Stimulated activated naive CD8-positive, alpha-beta T cell treated with anti-CD3 and anti-CD28 coated beads, Interleukin-15, Interleukin-2, amounts not matched to agents 100 U/mL and 50 U/mL, for 24 hours (primary cell): ENCODE measurements at places on chromosomes 3 and 15.

- DNase-seq = peak; percentile 14
These were observed 89.7 kb downstream of the EEFSEC start for GRCh38 chr3:128242818-128243601.

DNA sequence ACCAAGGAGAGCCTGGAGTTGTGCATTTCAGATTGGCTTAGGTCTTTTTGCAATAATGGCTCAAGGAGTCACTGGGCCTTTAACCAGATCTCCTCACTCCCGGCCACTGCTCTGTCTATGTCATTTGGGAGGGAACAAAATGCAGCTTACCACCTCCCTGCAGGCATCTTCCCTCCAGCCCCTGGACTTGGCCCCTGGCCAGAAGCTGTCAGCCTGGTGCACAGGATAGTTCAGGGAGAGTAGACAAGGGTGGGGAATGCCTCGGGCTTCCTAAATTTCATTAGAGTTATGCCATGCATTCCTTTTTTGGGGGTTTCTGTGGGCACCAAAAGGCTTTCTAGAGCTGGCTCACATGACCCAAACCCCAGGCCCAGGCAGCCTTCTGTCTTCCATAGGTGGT, 70.2 kb upstream of the HRH1 start:
- no peak for DNase-seq

DNA sequence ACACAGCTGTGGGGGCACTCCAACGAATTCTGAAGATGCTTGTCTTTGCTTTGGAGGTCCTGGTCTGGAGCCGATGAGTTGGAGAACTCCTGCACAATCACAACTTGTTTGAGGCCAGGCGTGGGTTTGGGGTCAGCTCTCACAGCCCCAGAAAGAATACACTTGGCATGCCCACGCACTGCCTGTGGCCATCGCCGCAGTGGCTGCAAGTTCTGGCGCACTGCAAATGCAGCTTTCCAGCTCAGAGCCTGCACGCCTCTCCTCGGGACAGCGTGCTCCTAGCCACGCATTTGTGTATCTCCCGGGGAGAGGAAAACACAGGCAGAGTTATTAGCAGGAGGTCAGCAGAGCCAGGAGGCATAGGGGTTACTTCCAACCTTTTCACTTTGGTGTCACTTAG, 282.7 kb downstream of the ADAMTS17 start:
- no peak for DNase-seq

GRCh38 chr15:78083186-78083585, 5.7 kb upstream of the TBC1D2B start:
- DNase-seq = no peak

DNA sequence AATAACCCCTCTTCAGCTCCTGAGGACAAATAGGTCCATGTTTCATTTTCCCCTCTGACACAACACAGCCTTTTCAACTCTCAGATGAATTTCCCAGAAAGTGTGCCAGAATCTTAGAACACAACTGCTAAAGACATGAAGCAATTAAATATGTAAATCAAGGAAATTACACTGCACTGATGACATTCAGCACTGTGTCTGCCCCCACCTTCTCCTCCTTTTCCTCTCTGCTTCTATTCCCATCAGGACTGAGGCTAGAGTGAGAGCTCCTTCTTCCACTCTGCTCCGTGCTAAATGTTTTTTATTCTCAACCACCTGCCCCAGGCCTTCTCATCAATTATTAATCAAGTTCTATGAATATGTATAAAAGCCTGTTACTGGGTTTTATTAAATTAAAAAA, 596.1 kb downstream of the TUSC7 start:
- no peak for DNase-seq

- DNase-seq = no peak
These were observed 205.5 kb upstream of the MRPL3 start for GRCh38 chr3:131708241-131708640.

DNA sequence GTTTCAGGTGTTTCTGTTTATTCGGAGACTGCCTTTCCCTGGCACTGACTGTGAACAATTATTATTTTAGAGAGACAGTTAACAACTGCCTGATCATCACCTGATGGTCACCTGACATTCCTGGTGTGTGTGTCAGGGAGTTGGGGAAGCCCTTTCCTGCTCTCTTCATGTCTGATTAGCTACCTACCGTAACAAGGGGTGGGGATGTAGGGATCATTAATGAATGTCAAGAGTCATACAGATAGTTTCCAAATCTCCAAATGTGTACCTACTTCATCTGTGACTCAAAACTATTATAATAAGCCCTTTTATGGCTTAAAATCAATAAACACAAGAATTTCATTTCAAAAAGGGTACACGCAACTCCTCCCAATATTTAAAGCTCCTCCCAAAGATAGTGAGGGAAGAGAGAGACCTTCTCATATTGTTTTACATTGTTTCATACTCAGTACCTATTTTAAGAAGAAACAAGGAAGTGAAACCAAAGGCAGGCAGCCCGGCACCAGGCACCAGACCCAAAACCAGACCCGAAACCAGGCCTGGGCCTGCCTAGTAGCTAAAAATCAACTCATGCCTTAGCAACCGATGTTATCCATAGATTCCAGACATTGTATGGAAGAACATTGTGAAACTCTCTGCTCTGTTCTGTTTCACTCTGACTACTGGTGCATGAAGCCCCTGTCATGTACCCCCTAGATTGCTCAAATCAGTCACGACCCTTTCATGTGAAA, 844.9 kb upstream of the ALCAM start:
- no peak for DNase-seq

DNA sequence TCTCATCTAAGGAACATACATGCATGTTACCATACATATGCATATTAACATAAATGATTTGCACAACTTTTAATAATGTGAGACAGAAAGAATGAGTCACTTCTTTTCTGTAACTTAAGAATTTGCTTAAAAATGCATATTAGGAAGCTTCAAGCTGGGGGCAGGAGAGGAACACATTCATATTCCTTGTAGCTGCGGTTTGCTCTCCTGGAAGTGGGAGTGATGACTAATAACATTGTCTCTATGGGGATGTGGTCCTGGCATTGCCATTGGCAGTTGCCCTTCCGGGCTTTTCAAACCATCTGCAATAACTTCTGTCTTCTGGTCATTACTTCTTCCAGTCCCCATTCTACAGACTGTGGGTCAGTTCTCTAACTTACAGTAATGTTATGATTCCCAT, 15.6 kb downstream of the CHST2 start:
- DNase-seq = no peak

- no peak for DNase-seq
These were observed 160.4 kb downstream of the UACA start for GRCh38 chr15:70602834-70603560.

DNA sequence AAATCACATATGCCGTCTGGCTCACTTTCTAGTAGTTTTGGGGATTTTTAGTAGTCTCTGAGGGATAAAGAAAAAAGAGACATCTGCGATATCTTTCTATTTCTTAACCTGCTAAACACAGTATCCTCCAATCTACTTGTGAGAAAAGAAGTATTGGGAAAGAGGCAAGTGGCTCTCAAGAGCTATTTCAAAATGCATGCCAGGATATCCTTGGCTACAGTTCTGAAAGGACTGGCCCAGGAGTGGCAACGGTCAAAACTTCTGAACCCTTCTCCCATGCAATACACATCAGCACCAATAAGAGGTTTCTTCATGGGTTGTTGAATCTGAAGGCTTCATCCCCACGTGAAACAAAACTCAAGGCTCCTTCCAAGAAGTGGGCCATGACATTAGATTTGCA, 204.0 kb upstream of the WNT5A start:
- no peak for DNase-seq

- DNase-seq = peak; percentile 32
These were observed 3.0 kb upstream of the RYK start for GRCh38 chr3:134253475-134254226.

GRCh38 chr3:115022835-115023398, 124.2 kb downstream of the ZBTB20 start:
- DNase-seq = no peak

- DNase-seq = peak; percentile 75
These were observed 49.5 kb downstream of the APBA2 start for GRCh38 chr15:28935316-28935715.

- no peak for DNase-seq
These were observed 4.8 kb downstream of the LCTL start for GRCh38 chr15:66560856-66561525.

GRCh38 chr3:129422897-129423296, 5.5 kb downstream of the EFCAB12 start:
- DNase-seq = no peak

DNA sequence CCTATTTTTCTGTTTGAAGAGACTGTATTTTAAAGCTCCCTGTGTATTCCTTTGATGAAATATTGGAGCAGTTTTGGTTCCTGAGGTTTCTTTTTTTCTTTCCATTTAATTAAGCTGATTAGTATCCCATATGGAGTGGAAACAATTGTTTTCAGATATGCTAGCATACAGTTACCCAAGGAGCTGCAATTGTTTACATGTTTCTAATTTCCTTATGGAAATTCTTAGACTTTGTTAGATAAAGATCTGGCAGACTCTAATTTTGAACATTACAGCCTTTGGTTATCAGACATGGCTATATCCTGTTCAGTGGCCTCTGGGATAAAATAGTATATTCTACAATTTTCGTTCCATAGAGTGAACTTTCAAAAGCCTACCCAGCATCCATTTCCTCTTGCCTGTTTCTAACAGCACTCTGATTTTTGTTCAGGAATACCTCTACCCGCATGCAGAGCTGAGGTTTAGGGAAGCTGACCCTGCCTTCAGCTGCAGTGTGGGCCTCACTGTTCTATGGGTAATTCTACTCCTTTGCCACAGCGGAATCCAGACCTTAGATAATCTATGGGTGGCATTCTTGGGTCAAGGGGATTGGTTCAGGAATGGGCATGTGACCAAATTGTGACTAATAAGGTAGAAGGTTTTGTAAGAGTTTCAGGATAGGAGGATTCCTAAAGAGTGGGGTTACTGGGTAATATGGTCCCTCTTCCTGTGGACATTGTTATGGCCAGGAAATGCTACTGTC, 161.1 kb upstream of the ANKRD28 start:
- no peak for DNase-seq

DNA sequence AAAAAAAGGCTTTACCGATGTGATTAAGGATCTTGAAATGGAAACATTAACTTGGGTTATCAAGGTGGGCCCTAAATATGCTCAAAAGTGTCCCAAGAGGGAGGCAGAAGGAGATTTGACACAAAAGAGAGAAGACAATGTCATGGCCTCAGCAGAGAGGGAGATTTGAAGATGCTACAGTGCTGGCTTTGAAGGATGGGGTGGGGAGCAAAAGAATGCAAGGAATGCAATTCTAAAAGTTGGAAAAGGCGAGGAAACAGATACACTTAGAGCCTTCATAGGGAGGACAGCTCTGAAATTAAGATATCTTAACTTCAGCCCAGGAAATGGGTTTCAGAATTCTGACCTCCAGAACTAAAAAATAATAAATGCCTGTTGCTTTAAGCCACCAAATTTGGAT, 314.5 kb upstream of the CCDC54 start:
- no peak for DNase-seq
